ENCODE measurements at places on chromosomes 5 and 9. TPM values are rescaled to one million over a fixed set of nuclear protein-coding genes. Genes with fewer than 3 reads are reported as not detected.

DNA sequence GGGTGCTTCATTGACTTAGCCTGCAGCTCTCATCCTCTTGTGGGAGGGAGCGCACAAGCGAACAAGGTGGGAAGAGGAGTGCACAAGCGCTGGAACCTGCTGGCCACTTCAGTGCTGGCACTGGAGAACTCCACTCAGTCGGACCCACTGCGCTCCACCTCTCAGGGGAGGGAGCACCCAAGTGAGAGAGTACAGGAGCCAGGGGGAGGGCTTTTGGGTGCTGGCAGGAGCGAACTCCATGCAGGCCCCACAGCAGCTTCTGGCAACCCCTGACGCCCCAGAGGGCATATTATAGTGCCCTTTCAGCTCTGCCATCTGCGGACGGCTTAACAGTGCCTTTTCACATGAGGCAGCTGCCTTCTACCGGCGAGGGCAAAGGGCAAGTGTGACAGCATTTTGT lies 774.2 kb upstream of the COX7C start:
- H3K27ac ChIP-seq = no peak overlapping the region
- H3K4me3 ChIP-seq = no peak overlapping the region
- no peaks in the 10 kb centered on the region for H3K27me3 ChIP-seq
- H3K36me3 ChIP-seq = no peaks in the 10 kb centered on the region
- DNase-seq = no peak

GRCh38 chr5:149807176-149807575 lies 77.1 kb downstream of the PPARGC1B start:
- no peaks in the 10 kb centered on the region for H3K36me3 ChIP-seq
- no peaks in the 10 kb centered on the region for H3K4me1 ChIP-seq
- no peak overlapping the region for H3K27ac ChIP-seq
- no peaks in the 10 kb centered on the region for H3K27me3 ChIP-seq
- DNase-seq = no peak

- peaks cover 17% of the 10 kb centered on the region for H3K4me1 ChIP-seq
- no peak overlapping the region for H3K4me3 ChIP-seq
- no peaks in the 10 kb centered on the region for H3K36me3 ChIP-seq
- H3K27ac ChIP-seq = peak overlapping the region; percentile 1
Observed at GRCh38 chr9:124285903-124286291, 28.1 kb downstream of the NEK6 start.

- no peaks in the 10 kb centered on the region for H3K36me3 ChIP-seq
- H3K4me3 ChIP-seq = no peak overlapping the region
- H3K27ac ChIP-seq = no peak overlapping the region
- H3K27me3 ChIP-seq = no peaks in the 10 kb centered on the region
- no peaks in the 10 kb centered on the region for H3K4me1 ChIP-seq
- no peak for DNase-seq
Observed at GRCh38 chr9:6673326-6674025, 27.9 kb upstream of the GLDC start.

DNA sequence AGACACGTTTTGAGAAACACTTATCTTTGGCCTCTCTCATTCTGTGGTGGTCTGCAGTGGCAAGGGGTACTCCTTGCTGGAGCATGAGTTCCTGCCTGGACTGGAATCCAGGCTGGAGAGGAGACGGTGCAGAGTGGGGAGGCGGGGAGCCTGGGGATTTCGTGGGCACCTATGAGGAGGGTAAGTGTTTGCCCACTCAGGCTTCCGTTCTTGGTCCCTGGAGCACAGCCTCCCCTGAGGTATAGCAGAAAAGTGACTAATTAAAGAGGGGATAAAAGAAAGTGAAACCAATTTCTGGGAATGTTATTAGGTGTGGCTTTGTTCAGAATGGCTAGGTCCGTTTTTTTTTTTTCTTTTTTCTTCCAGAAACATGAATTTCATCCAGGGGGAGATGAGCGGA lies 90.8 kb downstream of the ARHGAP26 start:
- no peaks in the 10 kb centered on the region for H3K27me3 ChIP-seq
- no peak overlapping the region for H3K27ac ChIP-seq
- DNase-seq = no peak
- no peak overlapping the region for H3K4me3 ChIP-seq
- no peaks in the 10 kb centered on the region for H3K36me3 ChIP-seq
- peaks cover 11% of the 10 kb centered on the region for H3K4me1 ChIP-seq

- no peak overlapping the region for H3K4me3 ChIP-seq
- H3K4me1 ChIP-seq = no peaks in the 10 kb centered on the region
- DNase-seq = no peak
Observed at GRCh38 chr9:114038724-114039313, 39.3 kb downstream of the AMBP start.

- H3K4me3 ChIP-seq = no peak overlapping the region
- DNase-seq = no peak
- no peak overlapping the region for H3K27ac ChIP-seq
- no peaks in the 10 kb centered on the region for H3K36me3 ChIP-seq
Observed at GRCh38 chr9:109710830-109711229, 69.2 kb upstream of the PALM2AKAP2 start.

DNA sequence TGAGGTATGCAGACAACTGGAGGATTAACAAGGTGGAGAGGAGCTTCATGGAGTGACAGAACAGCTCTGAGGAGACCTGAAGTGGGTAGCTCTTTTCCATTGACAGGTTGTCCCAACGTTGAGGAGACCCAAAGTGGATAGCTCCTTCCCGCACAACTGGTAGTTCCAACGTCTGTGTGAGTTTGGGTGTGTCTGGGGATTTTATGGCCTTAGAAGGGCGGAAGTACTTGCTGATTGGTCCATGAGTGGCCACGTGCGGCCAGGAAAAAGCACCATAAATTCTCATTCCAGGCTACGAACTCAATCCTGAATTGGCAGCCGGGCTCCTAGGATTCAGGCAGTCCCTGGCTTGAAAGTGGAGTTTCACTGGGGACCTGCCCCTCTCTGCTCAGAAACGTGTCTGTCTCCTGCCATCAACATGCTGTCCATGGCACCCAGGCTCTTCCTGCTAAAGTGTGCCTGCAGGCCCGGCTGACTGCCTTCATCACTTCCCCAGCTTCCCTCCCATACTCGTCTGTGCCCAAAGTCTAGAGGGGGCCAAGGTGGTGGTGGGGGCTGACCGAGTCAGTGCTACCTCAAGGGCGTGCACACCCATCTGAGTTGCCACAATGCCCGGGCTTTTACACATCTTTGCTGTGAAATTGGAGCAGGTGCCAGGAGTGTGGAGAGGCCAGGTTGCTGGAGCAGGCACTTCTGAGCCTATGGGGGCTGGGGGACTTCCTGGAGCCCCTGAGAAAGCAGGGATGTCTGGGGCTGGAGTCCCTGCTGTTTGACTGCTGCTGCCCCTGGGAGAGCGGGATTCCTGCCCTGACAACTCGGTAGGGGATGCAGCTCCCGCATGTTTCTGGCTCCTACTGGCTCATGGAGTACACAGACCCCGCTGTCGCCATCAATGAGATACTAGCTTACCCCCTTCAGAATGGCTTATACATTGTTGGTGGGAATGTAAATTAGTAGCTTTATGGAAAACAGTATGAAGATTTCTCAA lies 2034.6 kb upstream of the ACO1 start:
- no peak overlapping the region for H3K4me3 ChIP-seq
- H3K4me1 ChIP-seq = no peaks in the 10 kb centered on the region
- H3K27ac ChIP-seq = no peak overlapping the region
- no peak for DNase-seq
- no peaks in the 10 kb centered on the region for H3K27me3 ChIP-seq

DNA sequence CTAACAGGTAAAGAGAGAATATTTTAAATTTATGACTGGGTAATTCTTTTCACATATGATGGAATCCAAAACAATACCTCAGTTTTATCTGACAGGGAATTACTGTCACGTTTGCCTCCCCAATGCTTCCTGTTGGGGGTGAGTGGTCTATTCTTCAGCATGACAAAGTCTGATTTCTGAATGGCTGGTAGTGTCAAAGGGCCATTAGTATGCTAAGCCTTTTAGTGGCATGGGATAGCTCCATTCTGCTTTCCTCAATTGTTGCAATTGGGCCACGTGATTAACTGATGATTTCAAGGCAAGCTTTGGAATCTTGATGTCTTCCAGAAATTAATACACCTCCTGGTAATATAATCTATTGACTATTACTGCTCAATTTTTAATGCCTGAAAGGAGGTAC lies 14.7 kb upstream of the NDUFS4 start:
- H3K27ac ChIP-seq = no peak overlapping the region
- DNase-seq = no peak
- H3K4me3 ChIP-seq = no peak overlapping the region
- H3K36me3 ChIP-seq = no peaks in the 10 kb centered on the region
- no peaks in the 10 kb centered on the region for H3K27me3 ChIP-seq

DNA sequence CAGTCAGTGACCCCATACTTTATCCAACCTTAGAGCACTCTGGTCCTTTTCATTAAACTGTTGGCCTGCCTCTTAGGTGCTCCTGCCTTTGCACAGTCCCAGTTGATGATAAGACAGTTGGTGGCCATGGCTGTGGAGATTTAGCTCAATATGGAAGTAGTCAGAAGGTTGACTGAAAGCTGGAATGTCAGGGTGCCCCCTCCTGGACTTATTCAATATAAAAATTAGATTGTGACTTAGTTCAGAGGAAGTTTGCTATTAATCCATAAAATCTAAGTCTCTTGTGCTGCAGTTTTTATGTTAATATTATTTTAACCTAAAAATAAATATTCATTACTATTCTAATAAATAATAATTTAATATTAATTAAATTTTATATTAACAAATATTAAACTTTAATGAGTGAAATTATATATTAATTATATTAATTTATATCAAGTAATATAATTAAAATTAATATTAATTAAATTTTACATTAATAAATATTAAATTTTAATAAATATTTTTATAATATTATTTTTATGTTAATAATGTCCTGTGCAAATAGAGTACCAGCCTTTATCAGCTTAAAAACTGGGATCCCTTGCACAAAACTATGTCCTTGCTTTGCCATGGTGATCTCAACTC lies 77.7 kb upstream of the ADAMTSL1 start:
- no peaks in the 10 kb centered on the region for H3K36me3 ChIP-seq
- H3K4me1 ChIP-seq = no peaks in the 10 kb centered on the region
- no peaks in the 10 kb centered on the region for H3K27me3 ChIP-seq
- H3K4me3 ChIP-seq = no peak overlapping the region
- H3K27ac ChIP-seq = no peak overlapping the region
- DNase-seq = no peak

DNA sequence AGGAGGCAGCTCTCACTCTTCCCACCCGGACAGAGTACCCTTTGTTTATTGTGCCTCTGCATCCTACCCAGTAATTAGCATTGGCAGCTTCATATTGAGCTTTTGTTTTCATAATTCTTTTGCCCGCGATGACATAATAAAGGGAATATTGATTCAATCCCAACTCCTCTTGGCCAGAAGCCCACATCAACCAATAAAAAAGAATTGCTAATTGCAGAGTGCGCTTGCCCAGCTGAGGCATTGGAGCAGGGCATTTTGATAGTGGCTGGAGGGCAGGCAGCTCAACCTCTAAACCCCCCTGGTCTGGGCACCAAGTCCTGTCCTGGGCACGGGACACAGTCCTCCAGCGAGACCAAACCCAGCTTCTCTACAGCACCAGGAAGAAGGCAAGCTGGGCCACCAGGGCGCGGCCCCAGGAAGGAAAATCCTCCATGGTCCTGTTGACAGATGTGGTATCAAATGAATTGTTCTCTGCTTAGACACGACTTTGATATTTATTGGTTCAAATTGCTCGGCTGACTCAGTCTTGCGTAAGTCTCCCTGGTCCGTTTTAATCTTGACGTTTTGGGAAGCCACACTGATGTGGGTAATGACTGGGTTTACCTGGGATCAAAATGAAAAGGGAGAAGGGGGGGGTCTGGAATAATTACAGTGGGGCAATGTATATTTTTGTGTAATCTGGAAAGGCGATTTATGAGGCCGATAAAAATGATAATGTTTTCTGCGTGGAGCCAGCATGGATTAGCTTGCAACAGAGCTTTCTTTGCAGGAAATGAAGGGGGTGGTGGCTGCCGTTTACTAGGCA lies 220.7 kb upstream of the MSX2 start:
- H3K27ac ChIP-seq = no peak overlapping the region
- H3K27me3 ChIP-seq = no peaks in the 10 kb centered on the region
- H3K4me3 ChIP-seq = no peak overlapping the region
- DNase-seq = no peak
- no peaks in the 10 kb centered on the region for H3K4me1 ChIP-seq

DNA sequence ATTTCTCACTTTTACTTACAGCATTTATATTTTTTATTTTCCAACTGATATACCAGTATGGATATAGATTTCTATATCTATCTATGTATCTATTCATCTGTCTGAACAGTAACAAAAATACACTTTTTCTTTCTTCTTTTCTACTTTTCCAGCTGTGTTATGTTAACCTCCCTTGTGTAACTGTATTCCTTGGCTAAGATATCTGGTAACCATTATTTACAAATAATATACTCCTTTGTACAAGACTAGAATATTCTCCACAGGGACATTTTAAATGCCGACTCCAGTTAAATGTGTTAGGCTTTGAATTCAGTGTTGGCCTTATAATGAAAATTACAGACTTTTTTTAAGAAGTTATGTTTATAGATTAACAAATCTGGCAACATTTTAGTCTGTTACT lies 168.7 kb downstream of the XRCC4 start:
- H3K4me1 ChIP-seq = no peaks in the 10 kb centered on the region
- no peak for DNase-seq
- no peak overlapping the region for H3K4me3 ChIP-seq

- no peak overlapping the region for H3K4me3 ChIP-seq
- no peak overlapping the region for H3K27ac ChIP-seq
- H3K36me3 ChIP-seq = no peaks in the 10 kb centered on the region
- no peaks in the 10 kb centered on the region for H3K4me1 ChIP-seq
- H3K27me3 ChIP-seq = no peaks in the 10 kb centered on the region
- DNase-seq = peak; percentile 50
Observed at GRCh38 chr9:36008774-36009300, 27.9 kb upstream of the RECK start.

DNA sequence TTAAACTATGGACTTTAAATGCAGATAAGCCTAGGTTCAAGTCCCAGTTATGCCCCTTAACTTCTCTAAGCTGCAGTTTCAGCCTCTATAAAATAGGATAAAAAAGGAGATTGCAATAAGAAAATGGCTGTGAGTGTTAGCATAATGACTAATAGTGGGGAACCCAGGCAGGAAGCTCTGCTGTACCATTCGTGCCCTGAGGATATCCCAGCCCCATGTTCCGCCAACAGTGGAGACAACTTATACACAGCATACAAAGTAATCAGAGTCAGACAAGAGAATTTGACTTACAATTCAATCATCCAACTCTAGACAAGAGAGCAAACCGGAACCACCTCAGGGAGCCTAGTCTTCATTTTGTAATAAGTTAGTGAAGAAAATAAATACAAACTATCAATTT lies 141.5 kb upstream of the FSTL4 start:
- no peaks in the 10 kb centered on the region for H3K27me3 ChIP-seq
- no peak overlapping the region for H3K4me3 ChIP-seq
- H3K4me1 ChIP-seq = no peaks in the 10 kb centered on the region
- no peak for DNase-seq

DNA sequence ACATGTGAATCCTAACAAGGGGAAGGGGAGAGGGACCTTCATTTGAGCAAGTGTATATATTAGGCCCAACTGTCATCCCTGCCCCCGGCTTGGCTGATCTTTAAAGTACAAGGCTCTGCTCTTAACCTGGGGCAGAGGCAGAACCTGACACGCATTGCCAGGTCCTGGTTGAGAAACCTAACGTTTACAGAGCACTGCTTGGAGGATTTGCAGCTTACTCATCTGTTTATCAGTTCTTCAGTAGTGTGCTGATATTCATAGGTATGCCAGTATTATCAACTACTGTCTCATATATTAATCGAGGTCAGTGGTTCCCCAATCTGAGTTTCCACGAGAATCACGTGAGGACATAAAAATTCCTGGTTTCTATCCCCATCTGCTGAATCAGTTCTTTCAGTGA lies 50.4 kb downstream of the ACO1 start:
- no peak overlapping the region for H3K27ac ChIP-seq
- H3K36me3 ChIP-seq = no peaks in the 10 kb centered on the region
- no peak for DNase-seq
- H3K4me1 ChIP-seq = no peaks in the 10 kb centered on the region
- no peaks in the 10 kb centered on the region for H3K27me3 ChIP-seq

Gene FAXDC2
- total RNA-seq = 0.18 TPM

Gene PIP5K1B
- total RNA-seq = 3.1 TPM

Gene QRFP
- not detected for total RNA-seq

Measured in CD8-positive, alpha-beta memory T cell (primary cell).